ENCODE measurements at places on chromosomes 7 and 10.

- no peak for DNase-seq
Measured at GRCh38 chr7:143384661-143385631, 3.8 kb downstream of the ZYX start.

- DNase-seq = no peak
Measured at GRCh38 chr10:33065111-33065510, 107.1 kb upstream of the ITGB1 start.

- DNase-seq = no peak
Measured at GRCh38 chr10:119867317-119867716, 5.3 kb downstream of the MCMBP start.

DNA sequence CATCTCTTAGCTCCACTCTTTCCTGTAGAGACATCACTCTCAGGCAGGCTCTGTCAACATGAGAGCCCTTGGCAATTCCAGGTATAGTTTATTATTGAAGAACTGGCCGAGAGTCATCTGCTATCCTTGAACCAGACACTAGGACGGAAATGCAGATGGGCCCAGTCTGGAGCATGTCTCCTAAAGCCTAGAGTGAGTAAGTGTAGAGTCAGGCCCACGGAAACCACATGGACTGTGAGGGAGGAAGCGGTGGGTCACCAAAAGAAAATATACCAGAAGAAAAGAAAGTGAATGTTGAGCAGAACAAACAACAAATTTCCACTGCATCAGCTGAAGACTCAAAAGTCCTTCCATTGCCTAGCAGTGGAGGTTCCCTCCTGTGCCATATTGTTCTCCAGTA is 15.7 kb upstream of the RELN start:
- DNase-seq = no peak

DNA sequence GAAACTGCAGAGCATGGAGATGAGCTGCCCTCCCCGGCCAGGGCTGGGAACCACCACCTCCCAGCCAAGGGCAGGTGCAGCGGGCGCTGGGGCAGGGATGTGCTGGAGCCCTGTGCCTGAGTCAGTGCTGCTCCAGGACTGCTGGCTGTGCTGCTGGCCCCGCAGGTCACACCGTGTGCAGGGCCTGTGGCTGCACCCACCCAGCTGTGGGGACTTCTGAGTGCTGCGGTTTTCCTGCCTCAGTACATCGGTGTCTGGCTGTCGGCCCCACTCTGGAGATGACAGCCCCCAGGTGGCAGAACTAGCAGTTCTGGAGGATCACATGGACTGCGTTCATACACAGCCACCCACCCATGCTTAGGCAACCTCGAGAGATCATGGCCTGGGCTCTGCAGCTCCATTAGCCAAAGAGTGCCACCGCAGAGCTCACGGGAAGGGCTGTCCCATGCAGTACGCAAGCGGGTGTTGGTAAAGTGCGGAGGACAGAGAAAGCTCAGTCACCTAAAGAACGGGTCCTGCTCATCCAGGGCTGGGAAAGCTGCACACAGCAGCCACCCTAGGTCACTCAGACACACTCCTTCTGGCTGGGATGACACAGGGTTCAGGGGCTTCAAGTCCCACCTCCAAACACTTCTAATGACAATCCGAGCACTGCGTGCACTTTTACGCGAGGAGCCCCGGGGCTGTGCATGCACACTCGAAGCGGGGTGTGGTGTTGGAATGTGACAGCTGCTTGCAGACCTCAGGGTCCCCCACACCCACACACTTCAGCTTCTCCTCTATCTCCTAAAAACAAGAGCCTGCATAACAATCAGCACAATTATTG is 198.1 kb upstream of the PPP2R2D start:
- DNase-seq = no peak

Measured in SK-N-DZ (cell line).